ENCODE measurements at places on chromosomes 13 and 19.

DNA sequence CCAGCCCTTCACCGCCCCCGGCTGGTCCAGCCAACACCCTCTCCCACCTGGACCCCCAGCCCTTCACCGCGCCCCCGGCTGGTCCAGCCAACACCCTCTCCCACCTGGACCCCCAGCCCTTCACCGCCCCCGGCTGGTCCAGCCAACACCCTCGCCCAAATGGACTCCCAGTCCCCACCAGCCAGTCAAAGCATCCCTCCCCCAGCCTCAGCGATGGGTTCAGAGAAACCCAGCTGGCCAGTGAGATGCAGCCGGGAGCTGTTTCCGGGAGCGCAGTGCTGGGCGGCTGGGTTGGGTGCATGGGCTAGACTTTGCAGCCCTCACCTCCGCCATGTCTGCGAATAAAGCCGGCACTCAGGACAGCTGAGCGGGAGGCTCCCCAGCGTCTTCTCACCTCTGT, 6.5 kb upstream of the CDC34 start:
- no peak for DNase-seq

DNA sequence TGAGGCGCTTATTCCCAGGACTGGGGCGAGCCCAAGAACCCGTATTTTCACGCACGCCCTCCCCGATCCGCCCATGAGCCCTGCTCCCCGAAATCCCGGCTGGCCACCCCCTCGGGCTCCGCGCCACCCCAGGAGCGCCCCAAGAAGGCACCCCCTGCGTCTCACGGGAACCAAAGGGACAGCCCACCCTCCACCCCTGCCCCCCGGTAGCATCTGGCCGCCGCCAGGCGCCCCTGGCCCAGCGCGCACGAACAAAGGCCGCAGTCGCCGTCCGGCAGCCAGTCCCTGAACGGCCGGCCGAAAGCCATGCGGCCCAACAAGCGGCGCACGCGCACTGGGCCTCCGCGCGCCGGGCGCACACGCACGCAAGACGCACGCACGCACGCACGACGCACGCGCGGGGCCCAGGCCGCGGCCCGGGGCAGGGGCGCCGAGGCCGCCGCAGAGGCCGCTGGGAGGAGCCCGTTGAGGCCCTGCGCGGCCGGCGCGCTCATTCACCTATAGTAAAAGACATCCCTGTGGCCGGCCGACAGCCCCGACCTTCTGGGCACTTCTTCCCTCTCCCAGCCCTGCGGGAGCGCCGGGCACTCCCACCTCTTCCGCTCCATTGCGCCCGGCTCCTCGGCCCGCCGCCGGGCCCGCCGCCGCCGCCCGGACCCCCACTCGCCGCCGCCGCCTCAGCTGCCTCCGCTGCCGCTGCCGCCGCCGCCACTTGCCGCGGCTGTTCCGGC, 476 bp downstream of the MBD3 start:
- peak; percentile 28 for DNase-seq

DNA sequence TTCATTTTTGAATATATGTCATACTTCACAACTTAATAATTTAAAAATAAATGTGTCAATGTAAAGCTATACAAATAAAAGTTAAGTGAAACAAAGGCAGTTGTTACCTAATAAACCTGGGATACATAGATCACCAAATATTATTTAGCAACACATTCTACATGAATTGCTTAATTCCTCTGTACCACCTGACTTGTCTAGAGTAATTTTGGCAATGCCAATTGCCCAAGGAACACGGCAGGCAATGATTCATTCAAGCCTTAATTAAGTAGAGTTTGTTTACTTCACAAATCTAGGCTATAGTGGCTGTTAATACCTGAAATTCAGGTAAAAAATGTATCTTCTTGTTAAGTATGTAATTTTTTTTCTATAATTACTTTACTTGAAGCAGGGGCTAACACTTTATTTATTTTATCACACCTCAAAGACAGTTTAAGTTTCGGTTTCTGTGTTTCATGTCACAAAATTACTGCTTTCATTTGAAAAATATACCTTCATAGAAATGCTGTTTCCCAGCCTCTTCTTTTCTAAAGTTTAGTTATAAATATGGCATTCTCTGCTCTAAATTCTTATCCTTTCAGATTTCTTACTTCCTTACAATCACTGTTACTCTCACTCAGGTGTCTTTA, 705.7 kb downstream of the SLITRK5 start:
- no peak for DNase-seq

DNA sequence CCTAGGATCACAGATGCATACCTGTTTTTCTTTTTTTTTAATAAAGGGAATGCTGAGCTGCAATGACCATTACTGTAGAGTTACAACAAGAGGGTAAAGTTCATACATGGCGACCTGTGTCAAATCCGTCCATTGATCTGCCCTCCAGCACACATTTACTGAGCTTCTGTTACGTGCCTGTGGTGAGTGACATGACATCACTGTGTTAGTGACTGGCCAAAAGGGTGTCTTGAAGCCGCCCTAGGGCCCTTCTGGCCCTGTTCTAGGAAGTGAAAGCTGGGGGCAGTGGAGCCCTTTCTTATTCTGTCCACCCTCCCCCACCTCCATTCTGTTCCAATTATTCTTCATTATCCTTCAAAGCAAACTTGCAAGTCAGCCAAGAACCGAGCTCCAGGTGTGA, 66.3 kb downstream of the ZIC5 start:
- DNase-seq = no peak

DNA sequence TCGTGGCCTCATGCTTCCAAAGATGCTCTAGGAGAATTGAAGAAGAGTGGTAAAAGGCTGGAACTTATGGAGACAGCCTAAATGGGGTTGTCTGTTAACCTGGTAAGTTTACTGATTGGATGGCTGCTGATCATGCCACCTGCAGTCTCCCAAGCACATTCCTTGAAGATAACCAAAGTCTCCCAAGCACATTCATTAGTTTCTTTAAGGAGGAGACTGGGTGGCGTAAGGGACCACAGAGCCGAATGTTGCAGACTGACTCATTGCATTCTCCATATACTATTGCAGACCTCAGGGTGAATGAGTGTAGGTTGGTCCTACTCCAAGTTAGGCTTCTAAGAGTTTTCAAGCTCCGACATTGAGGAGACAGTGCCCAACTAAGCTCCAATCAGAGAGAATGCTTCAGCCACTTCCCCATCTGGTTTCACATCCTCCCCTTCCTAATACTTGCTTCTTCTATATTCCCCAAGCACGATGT, at the start of gene IGFL3:
Gene IGFL3, minus strand, starts transcription at position 51 of the 478 bp plus-strand sequence. Its CDS starts 39 bp downstream, at position 12.
- no peak for DNase-seq

- DNase-seq = no peak
These were observed 21.7 kb upstream of the TFDP1 start for GRCh38 chr13:113562844-113563243.

GRCh38 chr13:41917641-41918040, 43.3 kb downstream of the VWA8 start:
- peak; percentile 54 for DNase-seq

GRCh38 chr13:31209172-31209840, 9.5 kb downstream of the B3GLCT start:
- DNase-seq = peak; percentile 51

GRCh38 chr13:44972956-44973581, 16.2 kb downstream of the NUFIP1 start:
- DNase-seq = no peak

GRCh38 chr19:2529473-2529918, 53.6 kb downstream of the GADD45B start:
- DNase-seq = peak; percentile 97

GRCh38 chr13:105788530-105788929, 746.9 kb downstream of the EFNB2 start:
- DNase-seq = no peak

- no peak for DNase-seq
These were observed 258.6 kb downstream of the ATP8A2 start for GRCh38 chr13:25630329-25630900.

DNA sequence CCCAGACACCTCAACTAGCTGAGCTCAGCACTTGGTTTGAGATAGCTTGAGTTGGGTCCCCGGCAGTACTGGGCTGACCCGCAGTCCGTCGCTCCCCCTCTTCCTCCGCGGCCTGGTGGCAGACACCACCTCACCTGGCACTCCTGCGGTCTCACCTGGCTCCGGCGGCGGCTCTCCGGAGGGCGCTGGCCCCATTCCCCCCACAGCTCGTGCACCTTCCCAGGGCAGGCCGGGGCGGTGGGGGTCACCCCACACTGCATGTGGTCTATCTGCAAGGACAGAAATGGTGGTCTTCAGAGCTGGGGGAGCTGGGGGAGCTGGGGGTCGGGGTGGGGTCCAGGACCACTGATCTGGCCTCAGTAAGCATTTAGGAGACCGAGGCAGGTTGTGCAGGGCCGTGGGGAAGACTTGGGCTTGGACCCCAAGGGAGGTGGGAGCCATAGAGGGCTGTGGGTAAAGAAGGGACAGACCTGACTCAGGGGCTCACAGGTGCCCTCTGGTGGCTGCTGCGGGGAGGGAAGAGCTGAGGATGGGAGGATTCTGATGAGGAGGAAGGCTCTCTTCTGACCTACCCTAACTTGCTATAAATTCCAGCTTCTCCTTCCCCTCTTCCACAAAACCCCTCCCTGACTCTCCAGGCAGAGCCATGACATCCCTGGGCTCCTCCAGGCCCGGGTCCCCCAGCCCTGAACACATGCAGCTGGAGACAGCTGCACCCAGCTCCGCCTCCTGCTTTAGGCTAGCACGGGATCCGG, 6.7 kb upstream of the PLIN4 start:
- no peak for DNase-seq

- no peak for DNase-seq
These were observed 318.3 kb upstream of the SGCG start for GRCh38 chr13:22862478-22862877.

DNA sequence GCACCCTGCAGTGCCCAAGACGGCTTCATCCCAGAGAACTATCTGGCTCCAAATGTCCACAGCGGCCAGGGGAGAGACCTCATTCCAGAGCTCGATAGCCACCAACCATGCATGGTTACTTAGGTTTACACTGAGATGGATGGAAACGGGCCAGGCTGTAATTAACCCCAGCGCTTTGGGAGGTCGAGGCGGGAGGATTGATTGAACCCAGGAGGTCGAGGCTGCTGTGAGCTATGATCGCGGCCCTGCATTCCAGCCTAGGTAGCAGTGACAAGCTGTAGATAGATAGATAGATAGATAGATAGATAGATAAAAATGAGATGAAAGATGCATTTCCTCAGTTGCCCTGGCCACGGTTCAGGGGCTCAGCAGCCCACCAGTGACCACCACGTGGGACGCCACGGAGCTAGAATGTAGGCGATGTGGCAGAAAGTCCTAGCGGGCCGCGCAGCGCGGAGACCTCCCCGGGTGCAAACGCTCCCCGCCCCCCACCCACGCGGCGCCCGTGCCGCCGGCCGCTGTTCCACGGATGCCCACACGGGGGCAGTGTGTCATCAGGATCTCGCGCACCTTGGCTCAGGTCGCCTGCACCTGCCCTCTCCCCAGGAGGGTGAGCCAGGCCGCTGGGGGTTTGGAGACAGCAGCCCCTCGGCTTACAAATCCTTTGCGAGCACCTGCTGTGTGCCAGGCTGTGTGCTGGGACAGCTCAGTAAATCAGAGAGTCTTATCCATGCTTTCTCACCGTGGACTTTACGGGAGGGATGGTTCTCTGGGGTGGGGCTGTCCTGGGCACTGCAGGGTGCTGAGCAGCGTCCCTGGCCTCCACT, 13.5 kb upstream of the TLE5 start:
- DNase-seq = no peak

GRCh38 chr13:99053636-99054233, 75.9 kb upstream of the DOCK9 start:
- DNase-seq = no peak

DNA sequence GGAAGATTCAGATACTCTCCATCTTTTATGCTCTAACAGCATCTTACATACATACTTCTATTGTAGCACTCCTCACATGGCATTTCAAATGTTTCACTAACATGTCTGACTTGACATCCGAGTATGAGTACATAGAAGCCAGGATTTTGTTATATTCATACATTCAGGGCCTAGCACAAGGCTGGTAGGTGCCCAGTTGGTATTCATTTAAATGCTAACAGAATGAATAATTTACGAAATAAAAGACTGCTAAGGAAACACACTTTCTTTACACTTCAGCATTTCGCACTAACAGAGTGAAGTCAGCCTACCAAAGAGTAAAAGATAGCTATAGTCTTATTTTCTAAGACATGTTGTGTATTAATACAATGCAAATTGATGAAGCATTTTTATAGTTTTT, 67.8 kb upstream of the FBXL3 start:
- no peak for DNase-seq

DNA sequence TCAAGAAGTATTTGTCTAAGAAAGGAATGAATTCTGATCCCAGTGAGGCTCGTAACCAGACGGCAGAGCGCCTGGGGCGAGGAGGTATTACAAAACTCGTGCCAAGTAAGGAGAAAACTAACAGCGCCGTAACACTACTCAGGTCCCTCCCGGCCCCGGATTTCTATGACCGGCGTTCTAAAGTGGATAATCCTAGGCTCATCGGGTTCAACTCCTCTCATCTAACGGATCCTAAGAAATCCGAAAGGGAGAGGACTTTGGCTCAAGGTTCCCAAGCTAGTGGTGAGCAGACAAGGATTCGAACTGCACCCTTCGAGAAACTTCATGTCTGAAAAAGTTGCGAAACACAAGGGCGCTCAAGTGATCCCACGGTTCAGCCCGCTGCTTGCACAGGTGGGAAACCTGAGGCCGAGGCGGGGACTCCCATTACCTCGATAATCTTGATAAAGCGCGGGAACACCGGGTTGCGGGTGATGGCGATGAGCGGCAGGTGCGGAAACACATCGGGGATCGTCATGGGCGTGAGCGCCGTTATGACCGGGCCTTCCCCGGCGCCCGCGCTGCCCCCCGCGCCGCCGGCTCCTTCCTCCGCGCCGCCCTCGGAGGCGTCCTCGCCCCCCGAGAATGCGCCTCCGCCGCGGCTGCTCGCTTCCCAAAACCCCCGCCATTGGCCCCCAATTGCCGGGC, 529 bp downstream of the LONP1 start:
- no peak for DNase-seq

- DNase-seq = no peak
These were observed 17.3 kb downstream of the CKM start for GRCh38 chr19:45305421-45305820.

GRCh38 chr13:44089452-44089851, 209.7 kb downstream of the LACC1 start:
- DNase-seq = peak; percentile 19

GRCh38 chr19:30688696-30689095, 316.5 kb downstream of the ZNF536 start:
- DNase-seq = no peak

- no peak for DNase-seq
These were observed 5.2 kb downstream of the TMEM255B start for GRCh38 chr13:113763961-113764792.

Measured in GM04503 (cell line).